CD4-positive, alpha-beta T cell treated with Interleukin-6 for 4 hours (primary cell): ENCODE measurements at places on chromosomes 12 and 14.

DNA sequence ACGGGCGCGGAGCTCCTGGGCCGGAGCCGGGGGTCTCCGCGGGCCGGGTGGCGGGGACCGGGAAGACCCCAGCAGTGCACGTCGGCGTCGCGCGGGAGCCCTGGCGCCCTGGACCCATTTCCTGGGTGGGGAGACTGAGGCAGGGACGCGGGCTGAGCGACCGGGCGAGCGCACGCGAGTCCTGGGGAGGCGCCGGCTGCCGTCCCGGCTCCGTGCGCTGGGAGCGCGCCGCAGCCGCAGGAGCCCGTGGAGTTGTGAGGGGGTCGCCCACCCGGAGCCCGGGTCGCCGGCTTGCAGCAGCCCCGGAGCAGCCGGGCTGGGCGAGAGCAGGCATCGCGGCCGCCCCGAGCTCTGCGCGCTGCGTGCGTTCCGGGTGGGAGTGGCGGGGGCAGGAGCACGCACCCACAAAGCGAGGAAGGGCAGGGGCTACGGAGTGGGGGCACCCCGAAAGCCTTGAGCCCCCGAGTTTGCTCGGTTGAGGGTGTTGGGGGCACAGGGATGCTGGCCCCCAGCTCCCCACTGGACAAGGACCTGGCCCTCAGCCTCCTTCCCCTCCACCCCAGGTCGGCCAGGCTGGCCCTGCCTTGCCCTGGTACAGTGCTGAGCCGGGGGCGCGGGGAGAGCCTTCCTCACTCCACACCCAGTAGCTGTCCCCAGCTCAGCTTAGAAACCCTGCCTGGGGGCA lies 620 bp downstream of the MMP17 start:
- DNase-seq = no peak

GRCh38 chr12:33670284-33670683 lies 230.7 kb upstream of the SYT10 start:
- no peak for DNase-seq

GRCh38 chr12:131539381-131539780 lies 171.5 kb upstream of the SFSWAP start:
- DNase-seq = no peak

DNA sequence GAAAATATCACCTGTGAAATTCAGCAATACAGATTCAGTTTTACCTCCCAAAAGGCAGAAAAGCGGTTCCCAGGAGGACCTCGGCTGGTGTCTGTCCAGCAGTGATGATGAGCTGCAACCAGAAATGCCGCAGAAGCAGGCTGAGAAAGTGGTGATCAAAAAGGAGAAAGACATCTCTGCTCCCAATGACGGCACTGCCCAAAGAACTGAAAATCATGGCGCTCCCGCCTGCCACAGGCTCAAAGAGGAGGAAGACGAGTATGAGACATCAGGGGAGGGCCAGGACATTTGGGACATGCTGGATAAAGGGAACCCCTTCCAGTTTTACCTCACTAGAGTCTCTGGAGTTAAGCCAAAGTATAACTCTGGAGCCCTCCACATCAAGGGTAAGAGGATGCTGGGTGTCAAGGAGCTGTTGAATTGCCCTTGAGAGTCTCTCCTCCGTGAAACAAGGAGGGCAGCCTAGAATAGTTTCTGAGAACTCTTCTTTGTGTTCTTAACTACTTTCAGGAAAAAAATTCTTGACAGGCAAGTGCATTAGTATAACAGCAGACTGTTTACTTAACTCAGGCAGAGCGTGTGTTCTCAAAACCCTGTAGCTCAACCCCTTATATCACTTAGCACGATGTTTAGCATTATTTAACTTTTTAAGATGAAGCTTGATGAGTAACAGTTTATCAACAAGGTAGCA lies 7.7 kb downstream of the TDP1 start:
- DNase-seq = no peak

- DNase-seq = no peak
These were observed 69.7 kb upstream of the DCN start for GRCh38 chr12:91252341-91252740.

- DNase-seq = no peak
These were observed 24.3 kb downstream of the NCKAP5L start for GRCh38 chr12:49803693-49804450.

- DNase-seq = no peak
These were observed 387.5 kb upstream of the TMPO start for GRCh38 chr12:98127854-98128253.

GRCh38 chr12:22121224-22121623 lies 75.2 kb downstream of the CMAS start:
- peak; percentile 59 for DNase-seq

- no peak for DNase-seq
These were observed 284.7 kb downstream of the DUSP6 start for GRCh38 chr12:89067421-89068187.

DNA sequence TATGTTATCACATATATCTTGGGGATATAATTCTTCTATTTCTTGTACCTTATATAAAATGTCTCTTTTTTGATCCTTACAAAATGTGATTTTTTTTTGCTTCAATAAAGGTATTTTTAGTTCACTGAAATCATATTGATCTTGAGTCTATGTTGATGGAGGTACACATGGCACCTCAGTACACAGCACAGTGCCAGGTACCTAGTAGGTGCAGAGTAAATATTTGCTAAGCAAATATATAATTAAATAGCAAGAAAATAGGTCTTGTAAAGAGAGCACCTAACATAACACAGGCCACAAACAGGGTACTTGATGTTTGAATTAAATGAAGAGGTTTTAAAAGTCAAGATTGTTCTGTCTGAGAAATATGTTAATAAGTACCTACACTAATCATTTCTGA lies 69.7 kb downstream of the CIT start:
- no peak for DNase-seq

DNA sequence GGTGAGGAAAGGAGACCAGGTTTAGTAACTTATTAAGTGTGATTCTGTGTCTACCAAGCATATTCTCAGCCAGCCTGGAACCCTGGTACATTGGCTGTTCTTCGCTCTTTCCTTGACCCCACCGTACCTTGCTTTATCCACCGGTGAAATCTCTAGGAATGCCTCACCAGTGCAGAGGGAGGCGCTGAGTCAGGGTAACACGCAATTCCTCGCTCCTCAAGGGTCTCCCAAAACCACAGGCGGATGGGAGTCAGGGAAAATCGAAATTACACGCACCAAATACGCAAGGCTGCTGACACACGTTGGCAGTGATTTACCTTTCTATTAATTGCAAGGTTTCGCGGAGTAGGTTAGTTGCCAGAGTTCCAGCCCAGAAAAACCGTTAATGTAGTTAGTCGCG lies 845 bp downstream of the L3HYPDH start:
- DNase-seq = no peak

- no peak for DNase-seq
These were observed 145.8 kb downstream of the MIPOL1 start for GRCh38 chr14:37343307-37344094.

DNA sequence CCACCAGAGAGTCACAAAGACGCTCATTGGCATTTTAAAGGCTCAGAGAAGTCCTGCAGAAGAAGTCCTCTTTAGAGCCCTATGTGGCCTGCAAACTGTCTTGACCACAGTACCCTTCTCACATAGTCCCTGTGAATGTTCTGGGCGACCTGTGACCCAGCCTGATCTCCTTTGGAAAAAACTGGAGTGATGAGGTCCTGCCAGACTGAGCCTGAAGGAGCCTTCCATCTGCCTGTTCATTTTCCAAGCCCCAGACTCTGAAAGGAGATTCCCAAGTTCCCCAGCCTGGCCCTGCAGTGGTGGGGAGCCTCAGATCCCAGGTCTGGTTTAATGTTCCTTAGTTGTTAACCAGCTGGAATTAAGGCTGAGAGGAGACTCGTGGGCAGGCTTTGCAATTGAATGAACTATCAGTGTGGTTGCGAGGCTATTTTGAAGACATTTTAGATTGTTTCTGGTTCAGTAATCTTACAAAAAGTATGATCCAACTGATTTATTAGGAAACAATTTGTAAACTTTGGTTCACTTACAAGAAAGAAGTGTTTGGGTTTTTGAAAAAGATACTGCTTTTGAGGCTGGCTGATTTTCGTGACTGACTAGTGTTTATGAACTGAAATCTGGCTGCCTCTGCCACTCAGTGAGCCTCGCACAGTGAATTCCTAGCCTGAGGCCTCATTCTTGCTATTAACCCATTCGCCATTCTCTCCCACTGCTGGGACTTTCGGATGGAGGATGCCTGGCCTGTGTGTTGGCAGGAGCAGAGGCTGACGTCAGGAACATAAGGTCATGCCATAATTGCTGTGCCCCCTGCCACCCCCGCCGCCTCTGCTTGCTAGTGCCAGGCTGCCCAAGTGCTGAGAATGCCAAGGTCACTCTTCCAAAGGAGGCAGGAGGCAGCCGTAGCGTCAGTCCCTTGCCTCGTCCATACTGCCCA lies 249.0 kb downstream of the CACNA1C start:
- no peak for DNase-seq

- no peak for DNase-seq
These were observed 150.7 kb downstream of the KTN1 start for GRCh38 chr14:55730592-55731310.

- DNase-seq = no peak
These were observed 27.7 kb upstream of the CAND1 start for GRCh38 chr12:67241482-67241881.

DNA sequence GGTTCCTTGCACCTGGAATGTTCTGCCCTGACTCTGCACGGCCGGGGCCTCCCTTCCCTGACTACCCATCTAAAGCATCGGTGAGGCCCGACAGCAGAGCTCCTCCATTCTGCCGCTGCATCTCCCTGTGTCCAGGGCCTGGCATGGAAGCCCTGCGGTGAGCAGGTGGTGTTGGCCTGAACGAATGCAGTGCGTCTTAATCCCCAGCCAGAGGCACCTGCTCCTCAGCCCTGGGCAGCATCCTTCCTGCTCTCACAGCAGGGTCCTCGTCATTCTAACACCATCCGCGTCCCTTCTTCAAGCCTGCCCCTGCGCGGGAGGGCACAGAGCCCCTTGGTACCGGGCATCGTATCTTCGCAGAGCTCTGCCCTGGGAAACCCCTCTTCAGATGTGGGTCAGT lies 15.4 kb downstream of the BEGAIN start:
- no peak for DNase-seq
